ENCODE measurements at places on chromosomes 7 and 10.

- DNase-seq = no peak
Measured at GRCh38 chr10:80415734-80416478, 7.6 kb downstream of the PRXL2A start.

GRCh38 chr10:120606051-120606764 is 149.2 kb downstream of the PLPP4 start:
- no peak for DNase-seq

DNA sequence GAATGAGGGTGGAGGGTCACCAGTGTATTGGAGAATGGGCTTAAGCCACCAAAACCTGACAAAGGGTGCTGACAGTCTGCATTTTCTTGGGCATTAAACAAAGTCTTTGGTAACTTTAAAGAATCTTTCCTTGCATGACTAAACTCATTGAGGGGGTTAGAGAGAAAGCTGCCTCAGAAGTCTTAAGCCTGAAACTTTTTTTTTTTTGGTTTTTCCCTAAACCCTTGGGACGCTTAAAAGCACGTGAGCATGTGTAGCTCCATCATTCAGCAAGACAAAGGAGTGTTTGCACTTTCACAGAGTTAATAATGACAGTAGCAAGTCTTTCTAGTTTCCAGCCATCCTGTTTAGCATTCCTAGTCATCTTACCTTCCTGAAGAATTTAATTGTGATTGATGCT is 110.7 kb downstream of the LRMDA start:
- no peak for DNase-seq

- DNase-seq = no peak
Measured at GRCh38 chr7:80154656-80155333, 20.2 kb downstream of the GNAI1 start.

DNA sequence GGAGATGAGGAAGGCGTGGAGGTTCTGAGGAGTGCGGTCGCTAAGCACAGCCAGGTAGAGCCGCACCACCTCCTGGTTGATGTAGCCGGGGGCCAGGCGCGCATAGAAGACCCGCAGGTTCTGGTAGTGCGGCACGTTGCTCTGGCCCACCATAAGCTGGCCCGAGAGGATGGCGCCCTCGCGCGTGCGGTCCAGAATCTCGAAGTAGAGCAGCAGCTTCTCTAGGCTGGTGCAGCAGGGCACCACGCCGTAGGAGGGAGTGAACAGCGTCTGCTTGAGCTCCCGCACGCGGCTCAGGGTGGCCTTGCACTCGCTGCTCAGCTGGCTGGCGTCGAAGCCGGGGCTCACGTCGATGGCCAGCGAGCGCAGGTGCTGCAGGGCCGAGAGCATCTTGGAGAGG is 77.8 kb upstream of the TNRC18 start:
- no peak for DNase-seq

DNA sequence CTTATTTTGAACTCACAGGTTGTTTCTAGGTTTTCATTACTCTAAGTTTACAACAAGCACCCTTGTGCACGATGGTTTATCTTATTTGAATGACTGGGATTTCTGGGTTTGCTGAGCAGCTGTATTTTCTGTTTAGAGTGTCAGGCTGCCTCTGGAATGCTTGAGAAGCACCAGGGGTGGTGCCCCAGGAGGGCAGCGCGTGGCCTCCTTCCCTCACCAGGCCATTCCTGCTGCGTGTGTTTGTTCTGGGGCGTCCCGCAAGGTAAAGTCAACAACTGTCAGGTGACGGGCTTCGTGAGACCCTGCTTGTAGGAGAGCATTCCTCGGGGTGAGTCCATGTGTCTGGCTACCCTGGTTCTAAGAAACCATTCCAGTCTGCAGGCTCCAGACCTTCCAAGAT is 54.9 kb downstream of the FAM171A1 start:
- DNase-seq = no peak

DNA sequence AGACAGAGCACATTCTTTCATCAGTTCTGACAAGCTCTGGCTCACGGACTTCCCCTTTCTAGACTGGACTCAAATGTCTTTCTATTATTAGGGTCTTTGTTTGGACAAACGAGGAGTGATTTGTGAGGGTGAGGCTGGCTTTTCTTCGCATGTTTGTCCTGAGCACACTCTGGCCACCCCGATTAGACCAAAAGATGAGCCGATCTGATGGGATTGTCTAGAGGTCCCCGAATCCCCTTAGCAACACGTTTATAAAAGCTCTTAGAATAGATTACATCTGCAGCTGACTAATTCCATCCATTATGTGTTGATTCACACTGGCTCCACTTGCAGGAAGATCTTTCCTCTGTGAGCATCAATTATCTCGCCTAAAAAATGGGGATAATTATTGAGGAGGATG is 675.4 kb upstream of the AUTS2 start:
- DNase-seq = no peak
